ENCODE measurements at places on chromosomes 4 and X. TPM values are rescaled to one million over a fixed set of nuclear protein-coding genes. Genes with fewer than 3 reads are reported as not detected.

Gene TCP11X2
- total RNA-seq, result not detected

Gene GYPE
- not detected for total RNA-seq

Gene ARHGEF38
- not detected for total RNA-seq

DNA sequence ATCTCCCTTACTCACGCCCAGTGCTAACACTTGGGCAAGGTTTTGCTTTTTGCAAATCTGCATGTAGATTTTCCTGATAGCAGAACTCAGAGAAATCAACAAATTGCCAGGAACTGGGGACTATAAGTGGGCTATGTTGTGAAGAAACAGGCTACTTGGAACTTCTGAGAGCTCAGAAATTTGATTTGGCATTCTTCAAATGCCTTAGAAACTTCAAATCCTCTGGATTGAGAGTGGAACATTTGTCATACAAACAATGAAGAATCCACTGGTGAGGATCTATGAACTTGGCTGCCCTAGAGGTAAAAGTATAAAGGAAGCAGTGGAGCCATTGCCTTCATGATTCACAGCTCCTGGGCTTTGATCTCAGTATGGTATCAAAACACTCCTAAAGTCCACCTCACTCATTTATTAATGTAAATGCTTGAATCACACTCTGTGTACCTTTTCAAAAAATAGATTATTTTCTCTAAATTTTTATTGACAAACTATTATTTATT lies 126.0 kb downstream of the GLRA3 start:
- no peaks in the 10 kb centered on the region for H3K36me3 ChIP-seq
- no peaks in the 10 kb centered on the region for H3K4me1 ChIP-seq
- no peak for DNase-seq
- no peaks in the 10 kb centered on the region for H3K27me3 ChIP-seq
- H3K4me3 ChIP-seq, result no peak overlapping the region
- H3K27ac ChIP-seq, result no peak overlapping the region

DNA sequence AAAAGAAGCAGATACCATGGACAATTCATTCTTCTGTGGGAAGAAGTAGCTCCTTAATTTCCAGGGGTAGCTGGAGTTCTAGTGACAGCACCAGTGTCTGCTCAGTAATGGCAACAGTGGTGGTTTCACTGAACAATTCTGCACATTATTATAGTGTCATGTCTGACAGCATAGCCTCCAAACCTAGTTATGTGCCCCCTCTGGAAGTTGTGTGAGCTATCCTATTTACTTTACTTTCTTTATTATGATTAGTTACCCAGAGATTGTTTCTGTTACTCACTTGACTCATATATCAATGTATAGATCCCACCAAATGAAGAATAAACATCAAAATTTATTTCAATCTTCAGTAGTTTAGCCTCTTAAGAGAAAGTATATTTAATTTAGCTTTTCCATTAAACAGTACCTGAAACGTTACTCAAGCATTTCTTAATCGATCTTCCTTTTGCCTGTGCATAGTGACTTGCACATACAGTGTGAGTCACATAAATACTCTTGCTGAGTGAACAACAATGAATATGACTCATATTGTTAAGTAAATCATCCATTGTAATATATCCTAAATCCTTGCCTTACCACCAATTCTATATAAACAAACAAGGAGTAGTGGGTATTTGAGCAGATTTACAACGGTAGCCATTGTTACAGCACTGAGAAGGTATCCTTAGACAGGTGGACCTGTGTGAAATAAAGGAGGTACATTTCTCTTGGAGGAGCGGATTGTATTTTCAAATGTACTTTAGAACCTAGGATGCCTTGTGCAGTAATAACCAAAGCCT lies 534.7 kb downstream of the ANKRD50 start:
- peaks cover 13% of the 10 kb centered on the region for H3K4me1 ChIP-seq
- peak overlapping the region; percentile 65 for H3K27ac ChIP-seq
- H3K27me3 ChIP-seq, result no peaks in the 10 kb centered on the region
- no peaks in the 10 kb centered on the region for H3K36me3 ChIP-seq
- no peak overlapping the region for H3K4me3 ChIP-seq
- DNase-seq, result peak; percentile 86

DNA sequence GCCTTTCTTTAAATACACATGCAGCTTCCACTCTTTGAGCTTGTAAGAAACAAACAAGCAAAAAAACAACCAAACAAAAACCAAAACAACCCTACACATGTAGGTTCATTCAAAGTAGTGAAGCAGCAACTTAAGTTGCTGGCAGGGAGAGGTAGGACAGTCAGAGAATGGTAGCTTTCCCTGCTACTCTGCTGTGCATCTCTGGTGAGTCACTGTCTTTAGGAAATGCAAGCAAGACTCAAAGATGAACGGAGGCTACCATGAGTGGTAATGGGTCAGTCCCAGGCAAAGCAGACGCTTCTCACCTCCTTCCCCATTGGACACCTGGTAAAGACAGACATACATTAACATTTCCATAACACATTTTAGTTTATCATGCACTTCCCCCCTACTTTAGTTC lies 43.2 kb downstream of the PGRMC2 start:
- no peaks in the 10 kb centered on the region for H3K27me3 ChIP-seq
- peaks cover 33% of the 10 kb centered on the region for H3K4me1 ChIP-seq
- no peaks in the 10 kb centered on the region for H3K36me3 ChIP-seq
- no peak overlapping the region for H3K4me3 ChIP-seq

GRCh38 chrX:105263801-105264200 lies 43.3 kb upstream of the TEX13A start:
- H3K36me3 ChIP-seq, result no peaks in the 10 kb centered on the region
- H3K4me3 ChIP-seq, result no peak overlapping the region
- no peak for DNase-seq
- no peaks in the 10 kb centered on the region for H3K4me1 ChIP-seq
- peaks cover 67% of the 10 kb centered on the region for H3K27me3 ChIP-seq

DNA sequence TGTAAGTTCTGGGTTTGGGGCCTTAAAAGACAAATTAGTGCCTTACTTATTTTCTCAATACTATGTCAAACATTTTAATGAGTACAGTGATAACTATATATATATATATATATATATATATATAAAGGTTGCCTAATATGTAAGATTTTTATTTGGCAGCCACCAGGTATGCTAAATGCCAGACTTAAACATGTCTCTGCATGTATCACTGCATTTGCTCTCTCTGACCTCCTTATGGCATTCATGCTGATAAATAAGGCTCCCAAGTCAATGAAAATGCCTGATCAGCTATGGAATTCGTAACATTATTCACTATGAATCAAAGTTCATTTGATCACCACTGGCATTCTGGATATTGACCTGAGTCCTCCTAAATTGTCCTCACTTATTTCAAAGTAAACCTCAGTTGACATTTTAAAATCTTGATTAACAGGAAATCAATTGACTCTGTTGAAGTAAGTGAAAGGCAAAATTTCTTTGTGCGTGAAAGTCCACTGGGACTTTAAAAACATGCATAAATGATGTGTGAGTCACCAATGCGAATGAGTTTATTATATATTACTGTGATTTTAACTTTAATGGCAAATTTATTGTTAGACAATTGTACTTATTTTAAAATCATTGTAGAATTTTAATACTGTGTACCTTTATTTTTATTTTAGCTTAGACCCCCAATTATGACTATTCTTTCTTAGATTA lies 29.2 kb upstream of the AREG start:
- H3K4me1 ChIP-seq, result peaks cover 55% of the 10 kb centered on the region
- H3K4me3 ChIP-seq, result no peak overlapping the region
- H3K27me3 ChIP-seq, result no peaks in the 10 kb centered on the region
- H3K27ac ChIP-seq, result peak overlapping the region; percentile 77
- peak; percentile 68 for DNase-seq

GRCh38 chrX:140149761-140150160 lies 184.4 kb upstream of the CXorf66 start:
- no peaks in the 10 kb centered on the region for H3K36me3 ChIP-seq
- no peak overlapping the region for H3K4me3 ChIP-seq
- no peaks in the 10 kb centered on the region for H3K27me3 ChIP-seq
- H3K4me1 ChIP-seq, result no peaks in the 10 kb centered on the region
- H3K27ac ChIP-seq, result no peak overlapping the region

Gene INTS6L
- 5.9 TPM for total RNA-seq

DNA sequence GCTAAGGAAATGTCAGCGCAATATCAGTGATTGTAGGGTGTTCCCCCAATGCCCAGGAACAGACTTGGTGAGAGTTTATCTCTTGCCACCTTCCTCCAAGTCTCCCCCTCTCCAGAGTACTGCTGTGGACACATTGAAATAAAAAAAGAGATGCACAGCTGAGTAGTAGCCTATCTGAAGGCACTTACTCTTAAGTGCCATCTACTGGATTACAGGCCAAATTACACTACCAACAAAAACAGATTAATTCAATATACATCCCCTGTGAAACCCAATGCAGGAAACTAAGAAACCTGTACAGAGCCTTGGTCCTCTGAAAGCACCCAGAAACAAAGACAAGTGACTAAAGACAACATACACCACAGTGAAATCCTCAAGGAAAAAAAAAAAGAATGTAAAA lies 460.3 kb downstream of the ZIC3 start:
- H3K4me3 ChIP-seq, result no peak overlapping the region
- no peaks in the 10 kb centered on the region for H3K4me1 ChIP-seq
- H3K27ac ChIP-seq, result no peak overlapping the region
- no peaks in the 10 kb centered on the region for H3K36me3 ChIP-seq
- H3K27me3 ChIP-seq, result no peaks in the 10 kb centered on the region
- peak; percentile 14 for DNase-seq
